ENCODE measurements at places on chromosomes 2 and 18. TPM values are rescaled to one million over a fixed set of nuclear protein-coding genes. Genes with fewer than 3 reads are reported as not detected.

DNA sequence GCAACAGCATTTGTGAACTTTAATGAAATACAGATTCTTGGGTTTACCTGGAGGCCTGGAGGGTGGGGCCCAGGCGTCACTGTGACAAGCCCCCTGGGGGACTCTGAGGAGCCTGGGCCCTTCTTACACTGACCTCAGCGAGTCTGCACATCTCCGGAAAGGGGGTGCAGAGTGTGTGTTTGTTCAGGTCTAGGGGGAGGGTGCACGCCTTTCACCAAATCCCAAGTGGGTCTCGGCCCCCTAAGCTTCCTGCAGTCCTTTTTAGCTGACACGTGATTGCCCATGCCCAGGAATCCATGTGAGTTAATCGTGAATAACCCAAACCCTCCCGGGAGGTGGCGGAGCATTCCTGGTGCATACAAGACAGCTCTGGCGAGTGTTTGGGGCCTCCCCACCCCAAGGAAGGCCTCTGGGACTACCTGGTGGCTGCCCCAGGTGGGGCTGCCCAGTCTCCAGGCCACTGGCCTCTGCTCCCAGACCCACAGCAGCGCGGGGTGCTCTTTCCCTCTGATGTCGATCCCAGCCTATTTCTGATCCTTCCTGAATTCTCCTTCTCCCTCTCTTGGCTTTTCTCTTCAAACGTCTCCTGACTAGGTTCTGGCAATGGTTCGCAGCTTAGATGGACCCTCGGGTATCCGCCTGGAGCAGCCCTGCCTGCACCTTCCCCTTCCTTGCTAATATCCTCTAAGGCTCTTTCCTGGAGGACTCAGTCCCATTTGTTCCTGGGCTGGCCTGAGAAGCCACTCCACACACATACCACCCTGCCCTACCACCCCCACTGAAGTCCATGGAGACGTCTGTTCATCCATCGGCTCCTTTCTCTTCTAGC, 10.0 kb downstream of the NGEF start:
- DNase-seq = no peak

GRCh38 chr2:143729296-143729814, 600.1 kb downstream of the ARHGAP15 start:
- DNase-seq = no peak

GRCh38 chr2:238117199-238118154, 17.3 kb downstream of the ESPNL start:
- no peak for DNase-seq

CREG2 gene
- not detected for total RNA-seq
